ENCODE measurements at places on chromosomes 7 and 10. TPM values are rescaled to one million over a fixed set of nuclear protein-coding genes. Genes with fewer than 3 reads are reported as not detected.

DNA sequence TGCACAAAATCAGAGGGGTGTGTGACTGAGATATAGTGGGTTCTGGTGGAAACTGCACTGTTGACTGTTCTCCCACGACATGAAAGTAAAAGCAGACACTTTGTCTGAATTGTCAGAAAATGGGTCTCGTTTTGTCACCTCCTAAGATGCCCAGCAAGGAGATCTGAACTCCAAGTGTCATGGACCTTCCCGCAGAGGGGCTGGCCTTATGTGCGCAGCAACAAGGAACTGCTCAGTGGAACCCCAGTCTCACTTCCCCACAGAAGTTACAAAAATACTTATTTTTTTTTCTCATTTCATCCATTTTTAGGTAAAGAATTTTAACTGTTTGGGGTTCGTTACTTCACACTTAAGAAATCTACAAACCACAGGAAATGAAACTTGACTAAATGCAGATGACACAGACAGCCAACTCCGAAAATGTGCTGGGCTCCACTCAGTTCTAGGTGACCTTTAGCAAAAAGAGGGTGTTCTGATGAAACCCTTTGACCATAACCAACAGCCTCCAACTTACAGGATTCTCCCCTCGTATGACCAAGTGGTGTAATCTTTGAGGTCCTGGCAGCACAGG lies 115.0 kb downstream of the FAM107B start:
- no peak for DNase-seq

The SFRP5 gene
- total RNA-seq: not detected

- DNase-seq: no peak
These were observed 66.0 kb downstream of the CLEC2L start for GRCh38 chr7:139589474-139589873.

- no peak for DNase-seq
These were observed 156.6 kb upstream of the TRIM24 start for GRCh38 chr7:138303230-138304070.

GRCh38 chr7:104137971-104138370 lies 69.8 kb downstream of the ORC5 start:
- DNase-seq: no peak

GRCh38 chr10:77220150-77220549 lies 417.5 kb downstream of the KCNMA1 start:
- DNase-seq: no peak

The EEPD1 gene
- 6.2 TPM for total RNA-seq

The GGCT gene
- total RNA-seq: 33.8 TPM

GRCh38 chr7:47479821-47480575 lies 101.9 kb downstream of the TNS3 start:
- DNase-seq: no peak

The UTF1 gene
- not detected for total RNA-seq

- no peak for DNase-seq
These were observed 324.0 kb downstream of the IPMK start for GRCh38 chr10:57943701-57944100.

DNA sequence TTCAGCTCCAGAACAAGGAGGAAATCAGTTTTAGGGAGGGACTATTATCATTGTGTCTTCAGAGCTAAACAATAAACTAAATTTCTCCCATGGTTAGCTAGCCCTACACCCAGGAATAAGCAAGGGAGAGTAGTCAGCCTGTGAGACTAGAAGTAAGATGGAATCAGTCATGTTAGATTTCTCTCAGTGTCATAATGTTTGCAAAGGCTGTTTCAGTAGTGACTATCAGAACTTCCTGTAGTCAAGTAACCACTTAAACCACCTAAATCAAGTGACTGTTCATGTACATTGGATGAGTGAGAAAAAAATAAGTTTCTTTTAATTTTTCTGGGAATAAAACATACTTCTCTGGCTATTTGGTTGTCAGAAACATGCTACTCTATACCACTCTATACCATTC lies 121.6 kb downstream of the KCND2 start:
- DNase-seq: no peak

The MNX1 gene
- total RNA-seq: 0.10 TPM

Data from glomerular endothelial cell (primary cell).